HS-5 (cell line): ENCODE measurements at places on chromosomes 7 and 10.

- no peak for DNase-seq
Observed at GRCh38 chr7:135215180-135215579, 3.9 kb upstream of the WDR91 start.

- DNase-seq: no peak
Observed at GRCh38 chr10:83373671-83374070, 765.6 kb upstream of the GHITM start.

DNA sequence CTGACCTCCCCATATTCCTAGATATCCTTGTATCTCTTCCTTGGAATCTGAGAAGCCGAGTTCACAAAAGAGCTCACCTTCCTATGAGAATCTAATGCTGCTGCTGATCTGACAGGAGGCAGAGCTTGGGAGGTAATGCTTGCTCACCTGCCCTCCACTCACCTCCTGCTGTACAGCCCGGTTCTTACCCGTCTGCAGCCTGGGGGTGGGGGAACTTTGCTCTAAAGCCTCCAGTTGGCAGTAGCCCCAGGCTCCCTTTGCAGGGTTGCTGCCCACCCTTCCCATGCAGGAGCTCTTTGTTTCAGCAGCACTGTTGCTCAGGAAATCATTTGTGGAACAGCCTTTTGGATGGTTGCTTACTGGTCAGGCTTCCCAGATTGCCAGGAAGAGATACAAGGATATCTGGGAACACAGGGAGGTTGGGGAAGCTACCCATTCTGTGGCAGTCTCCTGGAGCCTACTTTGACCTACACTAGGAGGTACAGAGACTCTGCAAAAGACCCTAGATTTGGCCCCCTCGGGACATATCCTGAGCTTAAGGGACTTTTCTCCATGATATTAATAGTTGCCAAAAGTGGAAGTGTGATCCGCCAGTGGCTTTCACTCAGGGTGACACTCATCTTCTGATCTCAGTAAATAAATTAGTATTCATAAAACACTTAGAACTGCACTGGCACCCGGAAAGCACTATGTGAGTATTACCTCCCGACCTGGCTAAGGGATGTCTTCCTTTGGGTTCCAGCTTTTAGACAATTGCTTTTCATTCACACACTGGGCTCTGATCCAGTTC, 363.7 kb upstream of the PODXL start:
- DNase-seq: no peak

- no peak for DNase-seq
Observed at GRCh38 chr10:96967847-96968246, 135.7 kb downstream of the LCOR start.

GRCh38 chr10:1137499-1138163, 81.4 kb downstream of the WDR37 start:
- DNase-seq: no peak

GRCh38 chr7:157487046-157487770, 150.4 kb downstream of the DNAJB6 start:
- DNase-seq: no peak

GRCh38 chr10:126135941-126136595, 239.7 kb downstream of the FANK1 start:
- no peak for DNase-seq

- no peak for DNase-seq
Observed at GRCh38 chr7:13279854-13280435, 592.5 kb downstream of the ARL4A start.

GRCh38 chr10:15813415-15813814, 46.9 kb downstream of the MINDY3 start:
- no peak for DNase-seq

DNA sequence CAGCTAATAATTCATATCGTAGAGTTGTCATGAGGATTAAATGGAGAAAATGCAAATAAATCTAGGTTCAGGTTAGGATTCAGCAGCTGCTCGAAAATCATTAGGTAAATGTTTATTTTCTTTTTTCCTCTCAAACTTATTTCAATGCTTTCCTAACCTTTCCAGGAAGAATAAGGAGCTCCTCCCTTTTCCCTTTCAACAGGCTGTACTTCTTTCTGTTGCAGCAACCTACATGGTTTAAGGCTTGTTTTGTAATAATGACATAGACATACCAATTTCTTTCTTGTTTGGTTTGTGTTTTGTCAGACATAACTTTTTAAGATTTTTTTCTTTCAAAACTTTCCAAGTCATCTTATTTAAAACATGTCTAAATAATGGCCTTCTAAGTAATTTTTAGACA, 18.2 kb downstream of the GPR141 start:
- DNase-seq: no peak

- no peak for DNase-seq
Observed at GRCh38 chr10:23870651-23871610, 338.0 kb upstream of the KIAA1217 start.

- no peak for DNase-seq
Observed at GRCh38 chr10:19493917-19494316, 322.3 kb upstream of the PLXDC2 start.

DNA sequence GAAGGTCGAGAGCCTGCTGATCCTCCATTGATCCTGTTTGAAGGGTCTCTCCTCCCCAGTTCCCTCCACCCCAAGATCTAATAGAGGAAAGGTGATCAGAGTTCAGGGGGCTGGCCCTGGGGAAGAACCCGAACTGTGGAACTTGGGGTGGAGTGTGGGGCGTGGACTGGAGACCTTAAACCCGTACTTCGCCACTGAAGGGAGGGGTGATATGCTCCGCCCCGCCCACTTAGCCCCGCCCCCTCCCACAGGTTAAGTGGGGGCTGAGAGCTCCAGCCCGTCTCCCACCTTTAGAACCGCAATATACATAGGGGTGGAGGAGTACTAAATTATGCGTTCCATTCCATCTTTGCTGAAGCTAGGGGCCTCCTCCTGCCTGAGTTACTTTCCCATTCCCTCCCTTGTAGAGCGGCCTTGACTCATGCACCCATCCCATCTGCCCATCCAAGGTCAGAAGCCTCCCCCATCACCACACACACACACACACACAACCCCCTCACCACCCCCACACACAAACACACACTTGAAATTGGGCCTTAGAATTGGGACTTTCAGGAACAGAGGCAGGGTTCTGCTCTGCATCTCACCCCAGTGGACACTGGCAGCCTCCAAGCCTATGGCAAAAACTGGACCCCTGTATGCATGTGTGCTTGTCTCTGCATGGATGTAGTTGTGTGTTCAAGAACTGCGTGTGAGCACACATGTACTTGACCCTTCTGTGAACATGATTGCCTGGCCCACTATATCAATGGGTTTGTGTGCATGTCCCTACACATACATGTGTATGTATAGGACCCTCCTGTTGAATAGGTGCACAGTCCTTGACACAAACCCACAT, 991 bp downstream of the SEMA4G start:
- no peak for DNase-seq

GRCh38 chr7:39621784-39622411, 1.5 kb upstream of the RALA start:
- DNase-seq: no peak

DNA sequence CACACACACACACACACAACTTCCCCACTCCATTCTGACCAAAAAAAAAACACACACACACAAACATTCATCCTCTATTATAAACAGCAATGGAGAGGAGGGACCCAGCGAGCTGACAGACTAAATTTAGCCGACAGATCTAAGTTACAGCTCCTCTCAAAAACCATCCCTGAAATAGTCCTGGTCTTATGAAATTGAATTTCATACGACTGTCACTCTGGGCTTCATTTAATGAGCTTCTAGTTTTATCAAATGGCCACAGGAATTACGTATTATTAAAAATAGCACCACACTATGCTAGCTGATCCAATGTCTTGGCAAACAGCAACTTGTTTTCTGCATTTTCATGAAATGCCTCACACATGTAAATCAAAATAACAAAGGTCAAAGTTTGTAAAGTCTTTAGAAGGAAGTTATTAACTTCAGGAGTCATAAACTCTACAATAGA, 131.3 kb upstream of the ASAH2 start:
- no peak for DNase-seq

GRCh38 chr7:100493476-100494264, 9.9 kb downstream of the NYAP1 start:
- DNase-seq: no peak

GRCh38 chr10:49115015-49115795, at the start of gene VSTM4:
Gene VSTM4 (minus strand): TSS chr10:49115522. CDS start chr10:49115485, 37 bp downstream.
- DNase-seq: peak; percentile 13

- no peak for DNase-seq
Observed at GRCh38 chr10:45052700-45053099, 52.0 kb downstream of the ZNF22 start.

DNA sequence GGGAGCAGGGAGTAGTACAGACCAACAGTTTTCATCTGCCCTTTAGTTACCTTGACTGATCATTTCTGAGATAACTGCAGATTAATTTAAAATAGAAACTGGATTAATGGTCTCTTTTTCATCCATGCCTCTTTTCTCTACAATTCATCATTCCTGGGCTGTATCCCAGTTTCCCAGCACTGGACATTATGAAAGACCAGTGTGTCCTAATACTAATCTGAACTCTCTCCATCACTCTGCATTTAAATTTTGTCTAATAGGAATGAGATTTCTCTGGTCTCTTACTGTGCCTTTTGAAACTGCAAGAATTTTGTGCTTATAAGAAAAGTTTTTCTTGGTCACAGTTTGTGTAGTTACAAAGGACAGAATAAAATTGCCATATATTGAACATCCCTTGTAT, 12.7 kb downstream of the PLEKHA8 start:
- DNase-seq: no peak

GRCh38 chr7:48004638-48005037, 24.3 kb downstream of the SUN3 start:
- no peak for DNase-seq

- no peak for DNase-seq
Observed at GRCh38 chr7:44379366-44380188, 54.2 kb upstream of the CAMK2B start.

DNA sequence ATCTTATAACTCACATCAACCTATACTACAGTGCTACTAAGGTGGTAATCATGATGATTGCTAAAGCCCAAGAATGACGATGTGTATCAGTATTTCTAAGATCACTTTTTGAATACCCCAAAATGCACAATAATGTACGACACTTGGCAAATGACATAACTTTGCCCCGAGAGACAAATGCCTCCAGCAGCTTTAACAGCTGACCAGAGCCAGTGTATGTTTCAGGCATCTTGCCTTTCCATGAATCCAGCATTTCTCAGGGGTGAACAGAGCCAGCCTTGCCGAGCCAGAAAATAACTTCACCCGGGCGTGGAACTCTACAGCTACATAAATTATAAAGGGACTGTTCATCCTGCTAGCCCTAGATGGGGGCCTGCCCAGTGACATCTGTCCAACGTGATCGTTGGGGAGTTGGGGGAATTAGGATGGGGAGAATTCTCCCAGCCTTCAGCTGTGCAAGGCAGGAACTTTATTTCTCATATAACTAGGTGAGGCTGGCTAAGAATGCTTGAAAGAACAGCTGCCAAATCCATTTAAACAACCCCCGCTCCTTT, 1.8 kb downstream of the IGFBP3 start:
- no peak for DNase-seq

- peak; percentile 1 for DNase-seq
Observed at GRCh38 chr7:124784879-124785818, 19.6 kb upstream of the GPR37 start.

DNA sequence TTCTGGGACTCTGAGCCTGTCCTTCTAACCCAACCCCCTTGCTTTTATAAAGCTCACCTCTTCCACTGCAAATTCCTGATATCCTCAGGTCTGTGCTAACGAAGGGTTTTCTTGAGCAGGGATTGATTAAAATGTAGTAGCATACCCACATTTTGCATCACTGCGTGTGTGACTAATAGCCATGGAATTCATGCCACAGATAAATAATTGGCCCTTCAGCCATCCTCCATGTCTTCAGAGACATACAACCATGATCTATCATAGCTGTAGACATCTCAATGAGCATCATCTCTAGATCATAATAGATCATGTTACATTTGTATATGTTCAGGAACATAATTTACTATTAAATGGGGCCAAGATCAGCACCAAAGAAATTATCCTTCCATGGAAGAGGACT, 990.3 kb downstream of the KCNMA1 start:
- DNase-seq: peak; percentile 5

- no peak for DNase-seq
Observed at GRCh38 chr10:3126741-3127346, 45.7 kb downstream of the PITRM1 start.

GRCh38 chr10:18099415-18099814, 40.8 kb upstream of the CACNB2 start:
- no peak for DNase-seq

GRCh38 chr7:14734839-14735321, 167.7 kb downstream of the DGKB start:
- no peak for DNase-seq

- DNase-seq: no peak
Observed at GRCh38 chr7:106895246-106895864, 30.3 kb downstream of the PIK3CG start.

- DNase-seq: no peak
Observed at GRCh38 chr7:88191911-88192310, 27.9 kb downstream of the SRI start.

DNA sequence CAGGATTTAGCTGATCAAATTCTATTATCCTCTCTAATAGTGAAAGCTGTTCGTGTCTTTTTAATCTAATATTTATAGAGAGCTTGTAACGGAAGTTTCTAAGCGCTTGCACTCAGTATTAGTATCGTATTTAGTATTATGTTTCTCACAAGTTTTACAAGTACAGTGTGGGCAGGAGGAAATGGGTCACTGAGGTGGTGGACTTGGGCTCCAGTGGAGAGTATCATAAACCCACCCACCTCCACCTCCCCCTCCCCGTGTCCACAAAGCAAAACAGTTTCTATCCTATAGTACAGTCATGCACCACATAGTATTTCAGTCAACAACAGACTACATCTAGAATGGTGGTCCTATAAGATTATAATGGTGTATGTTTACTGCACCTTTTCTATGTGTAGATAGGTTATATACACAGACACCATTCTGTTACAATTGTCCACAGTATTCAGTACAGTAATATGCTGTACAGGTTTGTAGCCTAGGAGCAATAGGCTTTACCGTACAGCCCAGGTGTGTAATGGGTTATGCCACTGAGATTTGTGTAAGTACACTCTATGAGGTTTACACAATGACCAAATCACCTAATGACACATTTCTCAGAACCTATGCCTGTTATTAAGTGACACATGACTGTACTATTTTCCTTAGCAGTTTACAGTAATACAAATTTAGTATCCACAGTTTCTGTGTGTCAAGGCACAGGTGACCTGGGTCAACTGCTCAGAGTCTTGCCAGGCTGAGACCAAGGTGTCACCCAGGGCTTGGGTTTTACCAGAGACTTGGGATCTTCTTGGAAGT, 1021.3 kb upstream of the C7orf33 start:
- no peak for DNase-seq

DNA sequence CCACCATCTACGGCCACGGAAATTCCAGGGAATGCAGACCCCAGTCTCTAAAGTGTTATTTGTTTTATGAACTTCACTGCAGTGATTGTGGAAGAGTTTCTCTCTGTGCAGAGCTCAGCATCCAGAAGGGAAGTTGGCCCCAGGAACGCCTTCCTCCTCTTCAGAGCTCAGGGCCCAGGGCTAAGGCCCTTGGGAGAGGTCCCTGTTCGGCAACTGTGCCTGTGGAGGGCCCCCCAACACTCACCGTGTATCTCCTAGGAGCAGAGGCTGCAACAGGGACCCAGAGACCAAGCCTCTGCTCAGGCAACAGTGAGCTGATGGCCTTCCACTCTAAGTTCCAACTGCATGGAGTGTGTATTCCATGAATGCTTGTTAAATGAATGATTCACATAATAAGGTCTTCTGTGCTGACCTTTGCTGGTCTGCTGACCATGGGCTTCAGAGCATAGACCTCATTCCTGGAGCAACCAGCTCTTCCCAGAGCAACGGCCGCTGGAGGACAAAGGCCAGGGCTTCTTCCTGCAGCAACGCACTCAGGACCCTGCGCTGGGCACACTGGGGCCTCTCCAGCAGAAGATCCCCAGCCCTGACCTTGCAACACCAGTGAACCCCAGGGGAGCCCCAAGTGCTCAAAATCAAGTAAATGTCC, 7.7 kb downstream of the DIP2C start:
- no peak for DNase-seq
